CD4-positive, alpha-beta T cell (primary cell): ENCODE measurements at places on chromosomes 3 and 15.

DNA sequence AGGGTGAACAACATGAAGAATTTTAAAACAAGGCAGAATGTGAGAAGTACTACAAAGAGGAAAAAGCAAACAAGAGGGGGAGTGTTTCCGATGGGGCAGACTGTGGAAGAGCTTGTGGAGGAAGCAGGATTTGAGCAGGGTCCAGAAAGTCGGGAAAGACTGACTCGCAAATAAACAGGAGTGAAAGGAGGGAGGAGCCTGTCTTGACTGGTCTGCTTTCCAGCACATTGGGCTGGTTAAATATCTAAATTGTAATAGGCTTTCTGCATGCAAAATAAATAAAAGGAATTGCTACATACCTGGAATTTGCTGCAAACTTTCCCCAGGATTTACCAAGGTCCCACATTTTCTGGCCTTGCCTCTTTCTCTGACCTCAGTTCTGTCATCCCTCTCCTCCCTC is 132.1 kb downstream of the RORA start:
- no peak for DNase-seq

DNA sequence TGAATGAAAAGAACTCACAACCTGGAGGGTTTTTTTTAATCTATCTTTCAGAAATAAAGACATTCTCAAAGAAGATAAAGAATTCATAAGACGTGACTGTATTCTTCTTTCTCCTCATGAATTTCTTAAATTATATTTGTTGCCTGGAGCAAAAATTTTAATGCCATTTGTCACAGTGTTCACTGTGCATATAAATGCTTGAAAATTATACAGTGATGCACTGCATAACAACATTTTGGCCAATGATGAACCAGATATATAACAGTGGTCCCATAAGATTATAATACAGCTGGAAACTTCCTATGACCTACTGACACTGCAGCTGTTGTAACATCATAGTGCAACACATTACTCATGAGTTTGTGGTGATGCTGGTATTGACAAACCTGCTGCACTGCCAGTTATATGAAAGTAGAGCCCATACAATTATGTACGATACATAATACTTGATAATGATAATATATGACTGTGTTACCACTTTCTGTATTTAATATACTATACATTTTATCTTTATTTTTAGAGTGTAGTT is 67.3 kb downstream of the P2RY1 start:
- no peak for DNase-seq

DNA sequence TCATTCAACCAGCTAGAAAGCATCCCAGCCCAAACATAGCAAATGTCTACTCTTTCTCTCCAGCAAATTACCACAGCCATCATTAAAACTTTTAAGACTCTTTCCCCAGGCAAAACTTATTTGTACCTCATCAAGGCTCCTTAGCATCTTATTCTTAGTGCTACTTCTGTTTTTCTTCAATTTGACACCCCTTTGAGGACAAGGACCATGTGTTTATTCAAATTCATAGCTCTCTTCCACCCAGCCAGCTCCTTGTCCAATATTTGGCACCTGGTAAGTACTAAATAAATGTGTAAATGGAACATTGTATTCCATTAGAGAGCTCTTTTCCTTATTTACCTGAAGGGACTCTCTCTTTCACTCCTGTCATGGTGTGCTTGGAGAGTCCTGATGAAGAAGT is 89.8 kb downstream of the IMPG2 start:
- DNase-seq = no peak

GRCh38 chr3:184174284-184174645 is 390 bp upstream of the AP2M1 start:
- DNase-seq = no peak

DNA sequence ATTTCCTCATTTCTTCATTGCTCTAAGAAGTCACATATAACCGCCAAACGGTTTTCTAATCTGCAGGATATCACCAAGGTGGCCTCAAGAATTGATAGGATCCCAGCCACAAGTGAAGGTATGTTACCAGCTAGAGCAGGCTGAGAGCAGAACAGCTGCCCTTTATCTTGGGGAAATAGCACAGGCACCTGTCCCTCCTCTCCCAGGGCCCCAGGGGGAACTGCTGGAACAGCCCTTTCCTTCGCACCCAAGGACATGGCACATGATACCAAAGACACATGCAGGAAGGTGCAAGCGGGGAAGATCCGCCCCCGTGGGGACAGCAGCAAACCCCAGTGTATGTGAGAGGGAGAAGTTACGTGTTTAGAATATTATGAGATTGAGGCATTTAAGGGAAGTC is 35.3 kb downstream of the HOMER2 start:
- DNase-seq = no peak

DNA sequence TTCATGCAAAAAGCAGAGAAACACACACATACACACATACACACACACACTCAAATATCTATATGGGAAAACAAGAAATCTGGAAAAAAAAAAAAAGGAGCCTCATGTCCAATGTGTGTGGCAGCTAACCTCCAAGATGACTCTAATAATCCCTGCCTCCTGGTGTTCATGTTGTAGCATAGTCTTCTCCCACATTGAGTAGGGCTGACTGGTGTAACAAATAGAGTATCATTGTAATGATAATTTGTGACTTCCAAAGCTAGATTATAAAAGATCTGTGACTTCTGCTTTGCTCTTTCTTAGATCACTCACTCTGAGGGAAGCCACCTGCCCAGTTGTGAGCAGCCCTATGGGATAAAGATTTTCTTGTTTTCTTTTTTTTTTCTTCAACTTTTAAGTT is 130.9 kb upstream of the TNIK start:
- no peak for DNase-seq

GRCh38 chr3:157370867-157371266 is 65.8 kb upstream of the PTX3 start:
- no peak for DNase-seq

DNA sequence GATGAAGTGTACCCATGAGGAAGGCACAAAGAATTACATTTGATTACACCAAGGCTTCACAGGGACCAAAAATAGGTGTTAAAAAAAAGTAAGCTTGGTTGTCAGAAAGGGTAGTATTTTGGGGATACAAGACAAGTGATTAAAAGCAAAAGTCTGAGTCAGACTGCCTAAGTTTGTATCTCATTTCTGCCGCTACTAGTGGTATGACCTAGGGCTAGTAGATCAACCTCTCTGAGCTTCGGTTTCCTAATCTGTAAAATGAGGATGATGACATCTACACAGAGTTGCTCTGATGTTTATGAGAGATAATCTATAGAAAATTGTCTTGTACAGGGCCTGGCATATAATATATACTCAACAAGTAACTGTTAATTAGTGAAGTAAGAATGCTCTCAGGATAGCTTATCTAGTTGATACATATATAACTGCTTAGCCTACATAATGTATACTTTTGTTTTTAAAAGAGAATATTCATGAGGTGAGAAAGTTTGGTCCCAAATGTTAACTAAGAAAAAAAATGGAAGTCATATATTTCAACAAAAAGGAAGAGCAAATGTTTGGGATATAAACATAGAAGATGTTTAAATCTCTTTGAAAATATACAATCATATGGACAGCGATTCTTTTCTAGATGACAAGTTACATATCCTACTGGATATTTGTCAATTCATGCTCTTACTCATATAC is 163.0 kb upstream of the SLC2A2 start:
- DNase-seq = no peak

DNA sequence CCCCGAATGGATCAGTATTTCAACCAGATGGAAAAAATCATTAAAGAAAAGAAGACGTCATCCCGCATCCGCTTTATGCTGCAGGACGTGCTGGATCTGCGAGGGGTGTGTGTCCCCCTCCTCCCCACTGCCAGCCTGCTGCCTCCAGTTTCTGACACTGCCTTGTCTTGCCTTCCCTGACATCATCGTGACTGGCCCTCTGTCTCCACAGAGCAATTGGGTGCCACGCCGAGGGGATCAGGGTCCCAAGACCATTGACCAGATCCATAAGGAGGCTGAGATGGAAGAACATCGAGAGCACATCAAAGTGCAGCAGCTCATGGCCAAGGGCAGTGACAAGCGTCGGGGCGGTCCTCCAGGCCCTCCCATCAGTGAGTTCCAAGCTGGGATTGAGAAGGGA is 10.9 kb downstream of the EIF4G1 start:
- no peak for DNase-seq

DNA sequence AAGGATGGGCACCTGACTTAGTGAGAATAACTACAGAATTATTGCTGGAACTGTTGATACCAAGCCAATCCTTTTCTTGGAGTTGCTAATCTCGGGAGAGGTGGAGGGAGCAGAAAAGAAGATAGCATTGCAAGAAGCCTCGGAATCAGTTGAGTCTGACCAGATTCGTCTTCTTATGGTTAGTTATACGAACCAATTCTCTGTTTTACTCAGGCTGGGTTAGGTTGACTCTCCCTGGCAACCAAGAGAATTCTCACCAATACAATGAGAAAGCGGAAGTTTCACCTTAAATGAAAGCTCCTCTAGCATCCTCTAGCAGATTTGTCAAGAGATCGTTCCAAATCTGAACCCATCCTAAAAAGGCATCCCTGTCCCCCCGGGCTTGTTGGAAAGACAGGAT is 43.5 kb upstream of the UBE2E1 start:
- no peak for DNase-seq

GRCh38 chr3:57309769-57310360 is 17.4 kb upstream of the ASB14 start:
- no peak for DNase-seq

GRCh38 chr3:10557781-10558373 is 52.5 kb upstream of the ATP2B2 start:
- no peak for DNase-seq

- DNase-seq = no peak
These were observed 482.6 kb downstream of the PLOD2 start for GRCh38 chr3:145678401-145678800.

GRCh38 chr15:70474471-70475406 is 288.6 kb downstream of the UACA start:
- peak; percentile 62 for DNase-seq

- DNase-seq = no peak
These were observed 5.7 kb upstream of the CD276 start for GRCh38 chr15:73678498-73678897.

DNA sequence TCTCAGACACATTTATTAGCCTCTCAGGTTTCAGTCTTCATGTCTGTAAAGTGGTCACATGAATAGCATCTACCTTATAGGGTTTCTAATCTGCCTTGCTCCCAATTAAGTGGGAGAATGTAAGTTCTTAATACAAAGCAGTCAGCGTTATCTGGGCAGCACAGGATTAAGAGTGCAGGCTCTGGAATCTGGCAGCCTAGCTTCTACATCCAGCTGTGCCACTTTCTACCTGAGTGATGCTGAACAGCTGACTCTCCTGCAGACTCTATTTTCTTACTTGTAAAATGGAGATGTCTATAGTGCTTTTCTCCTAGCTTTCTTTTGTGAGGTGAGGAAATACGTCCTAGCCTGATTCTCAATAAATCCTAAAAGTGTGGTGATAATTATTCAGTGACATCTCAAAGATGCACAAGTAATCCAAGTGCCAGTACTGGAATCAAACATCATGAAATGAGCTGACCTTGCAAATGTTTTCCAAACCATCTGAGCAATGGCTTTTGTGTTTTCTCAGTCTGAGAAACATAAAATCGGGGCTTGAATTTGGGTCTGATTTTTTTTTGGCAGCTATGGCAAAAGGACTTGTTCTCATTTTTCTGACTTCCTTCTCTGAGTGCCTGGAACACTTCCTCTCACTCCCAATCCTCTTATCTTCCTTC is 232.2 kb upstream of the FEZF2 start:
- DNase-seq = no peak

- peak; percentile 6 for DNase-seq
These were observed 6.8 kb upstream of the TBC1D5 start for GRCh38 chr3:17749281-17749680.

GRCh38 chr3:175287361-175287963 is 428.3 kb downstream of the NAALADL2 start:
- no peak for DNase-seq

DNA sequence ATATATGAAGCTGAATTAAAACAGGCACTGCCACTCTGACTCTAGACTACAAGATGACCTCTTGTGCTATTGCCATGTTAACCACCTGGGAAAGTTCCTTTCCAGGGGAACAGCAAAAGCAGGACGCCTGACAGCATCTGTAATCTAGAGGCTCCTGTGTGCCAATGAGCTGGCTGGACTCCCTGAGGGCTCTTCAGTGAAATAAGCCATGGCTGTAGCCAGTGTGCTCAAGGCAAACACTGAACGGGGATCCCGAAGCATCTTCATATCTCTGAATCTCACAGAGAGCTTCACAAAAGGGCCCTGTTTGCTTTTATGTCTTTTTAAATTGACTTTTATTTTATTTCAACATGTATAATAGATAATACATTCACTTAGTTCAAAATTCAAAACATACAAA is 57.2 kb downstream of the BFSP2 start:
- no peak for DNase-seq

DNA sequence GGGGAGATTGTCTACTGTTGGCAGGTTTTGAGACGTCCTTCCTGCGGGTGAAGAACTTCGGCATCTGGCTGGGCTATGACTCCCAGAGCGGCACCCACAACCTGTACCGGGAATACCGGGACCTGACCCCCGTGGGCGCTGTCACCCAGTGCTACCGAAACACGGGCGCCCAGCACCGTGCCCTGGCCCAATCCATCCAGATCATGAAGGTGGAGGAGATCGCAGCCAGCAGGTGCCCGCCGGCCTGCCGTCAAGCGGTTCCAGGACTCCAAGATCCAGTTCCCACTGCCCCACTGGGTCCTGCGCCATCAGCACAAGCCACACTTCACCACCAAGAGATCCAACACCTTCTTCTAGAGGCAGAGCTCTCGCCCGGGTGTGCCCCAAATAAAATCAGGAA is 194.9 kb upstream of the EPHA6 start:
- DNase-seq = no peak

DNA sequence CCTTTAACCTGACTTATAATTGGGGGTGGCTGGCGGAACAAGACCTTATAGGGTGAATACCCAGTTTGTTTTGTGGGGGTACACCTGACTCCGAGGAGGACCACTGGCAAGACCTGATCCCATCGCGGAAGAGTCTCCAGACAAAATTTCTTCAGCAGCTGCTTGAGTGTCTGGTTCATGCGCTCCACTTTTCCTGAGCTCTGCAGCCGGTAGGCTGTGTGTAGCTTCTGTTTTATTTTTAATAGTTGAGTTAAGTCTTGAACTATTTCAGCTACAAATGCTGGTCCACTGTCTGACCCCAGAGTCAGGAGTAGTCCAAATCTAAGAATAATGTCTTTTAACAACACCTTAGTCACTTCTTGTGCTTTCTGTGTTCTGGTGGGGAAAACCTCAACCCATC is 21.2 kb upstream of the NOX5 start:
- no peak for DNase-seq

- no peak for DNase-seq
These were observed 46.9 kb downstream of the IFT57 start for GRCh38 chr3:108175352-108175751.

- peak; percentile 63 for DNase-seq
These were observed 29.7 kb downstream of the PLXND1 start for GRCh38 chr3:129576514-129577352.

DNA sequence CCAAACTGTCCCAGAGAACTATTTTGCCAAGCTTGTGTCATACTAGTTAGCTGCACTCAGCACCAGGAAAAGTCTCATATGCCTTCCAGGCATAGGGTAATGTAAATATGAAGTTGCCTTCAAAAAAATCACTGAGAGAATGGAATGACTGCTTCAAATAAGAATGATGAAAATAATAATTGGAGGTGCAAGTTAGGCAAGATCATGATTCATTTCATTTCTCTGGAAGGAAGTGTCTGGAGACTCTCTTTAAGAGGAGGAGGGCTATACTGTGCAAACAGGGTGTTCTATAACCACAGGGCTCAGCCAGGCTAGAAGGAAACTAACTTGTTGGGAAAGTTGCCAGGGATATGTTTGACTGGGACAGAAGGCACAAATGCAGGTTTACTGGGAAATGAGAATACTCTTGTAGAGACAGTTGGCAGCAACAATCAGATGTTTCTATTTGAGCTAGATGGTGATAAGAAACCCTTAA is 4.3 kb downstream of the SIDT1 start:
- no peak for DNase-seq

GRCh38 chr3:100087198-100087597 is 27.1 kb downstream of the FILIP1L start:
- no peak for DNase-seq
